Anterior cingulate cortex (tissue), 58 donors: ENCODE measurements at places on chromosomes 3 and 15.

DNA sequence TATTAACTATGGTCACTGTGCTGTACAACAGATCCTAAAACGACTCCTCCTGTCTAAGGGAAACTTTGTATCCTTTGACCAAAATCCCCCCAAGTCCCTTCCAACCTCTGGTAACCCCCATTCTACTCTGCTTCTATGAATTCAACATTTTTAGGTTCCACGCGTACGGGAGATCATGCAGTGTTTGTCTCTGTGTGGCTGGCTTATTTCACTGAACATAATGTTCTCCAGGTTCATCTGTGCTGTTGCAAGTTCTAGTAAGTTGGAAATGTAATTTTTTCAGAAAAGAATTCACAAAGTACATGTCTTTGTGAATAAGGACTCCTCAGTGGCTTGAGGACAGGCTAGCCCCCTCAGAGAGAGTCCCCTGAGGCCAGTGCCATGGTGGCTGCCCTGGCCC lies 66.1 kb downstream of the ATP10A start:
- no peak for DNase-seq

DNA sequence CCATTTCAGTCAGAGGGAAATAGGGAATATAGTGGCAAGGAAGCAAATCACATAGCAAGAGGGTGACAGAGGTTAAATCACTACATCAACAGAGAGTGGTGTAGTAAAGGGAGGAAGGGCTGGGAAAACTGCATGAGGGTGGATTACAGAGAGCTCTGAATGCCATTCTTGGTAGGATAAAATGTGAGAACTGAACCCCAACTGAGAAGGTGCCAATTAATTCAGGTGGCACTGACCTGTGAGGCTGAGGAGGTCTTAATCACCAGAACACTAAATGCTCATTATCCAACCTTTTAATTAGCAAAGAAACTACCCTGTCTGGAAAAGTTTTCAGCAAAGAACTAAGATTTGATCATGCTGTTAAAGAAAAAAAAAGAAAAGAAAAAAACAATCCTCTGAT lies 202.7 kb downstream of the LRRN1 start:
- DNase-seq: no peak

DNA sequence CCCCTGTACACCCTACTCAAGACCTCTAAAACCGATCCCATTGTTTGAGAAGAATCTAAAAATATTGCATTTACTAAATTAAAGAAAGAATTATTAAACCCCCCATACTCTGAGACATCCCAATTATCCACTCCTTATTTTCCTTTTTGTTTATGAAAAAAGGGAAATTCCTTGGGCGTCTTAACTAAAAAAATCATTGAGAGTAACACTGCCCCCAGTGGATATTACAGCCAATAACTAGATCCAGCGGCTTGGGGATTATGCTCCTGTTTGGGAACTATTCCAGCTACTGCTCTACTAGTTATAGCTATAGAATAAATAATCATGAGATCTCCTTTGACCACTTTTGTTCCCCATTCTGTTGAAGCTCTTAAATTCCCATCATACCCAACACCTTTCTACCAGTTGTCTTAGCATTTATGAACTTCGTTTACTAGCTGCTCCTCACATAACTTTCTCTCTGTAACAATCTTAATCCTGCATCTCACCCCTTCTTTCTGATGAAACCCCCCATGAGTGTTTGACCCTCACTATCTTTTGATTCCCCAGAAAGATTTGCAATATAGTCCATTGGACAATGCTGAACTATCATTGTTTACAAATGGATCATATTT lies 12.7 kb upstream of the CFAP91 start:
- no peak for DNase-seq

DNA sequence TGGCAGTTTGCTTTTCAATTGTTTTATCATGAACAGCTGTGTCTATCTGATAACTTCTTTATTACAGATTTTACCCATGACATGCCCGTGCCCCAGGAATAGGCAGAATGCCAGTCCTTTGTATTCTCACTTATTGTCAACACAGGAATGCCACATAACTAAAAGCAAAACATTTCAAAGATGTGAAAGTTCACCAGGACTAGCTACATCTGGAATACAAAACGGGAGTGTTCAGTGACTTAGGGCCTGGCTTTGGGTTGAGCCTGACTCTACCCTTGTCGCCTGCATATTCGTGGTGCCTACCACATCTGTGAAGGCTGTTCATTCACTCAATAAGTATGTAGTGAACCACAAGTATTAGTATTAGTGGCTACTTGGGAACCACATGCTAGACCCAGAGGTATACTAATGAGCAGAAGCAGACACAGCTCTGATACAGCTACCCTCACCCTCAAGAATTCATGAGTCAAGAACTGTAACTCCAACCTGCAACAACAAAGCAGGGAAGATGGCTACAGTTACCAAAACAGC lies 2.9 kb downstream of the TNFSF10 start:
- DNase-seq: no peak

DNA sequence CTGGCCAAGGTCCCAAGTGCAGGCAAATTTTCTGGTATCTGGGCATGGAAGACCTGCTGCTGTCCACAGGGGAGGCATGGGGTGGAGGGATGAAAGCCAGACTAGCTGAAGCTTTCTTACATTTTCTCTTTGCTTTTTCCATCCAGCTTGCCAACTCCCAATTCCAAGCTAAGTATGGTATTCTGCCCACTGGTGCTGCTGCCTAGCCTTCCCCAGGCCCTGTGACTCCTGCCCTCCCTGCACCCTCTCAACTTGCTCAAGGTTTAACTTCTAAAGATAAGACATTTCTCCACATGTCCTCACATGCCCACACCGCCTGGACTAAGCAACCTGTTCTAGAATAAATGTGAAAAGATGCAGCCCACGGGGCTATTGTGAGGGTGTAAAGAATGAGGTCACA lies 59.5 kb upstream of the HACD2 start:
- DNase-seq: no peak
